Stimulated activated CD4-positive, alpha-beta T cell treated with anti-CD3 and anti-CD28 coated beads, Interleukin-1b, Interleukin-23, amount 100 ng/mL, for 24 hours (primary cell): ENCODE measurements at places on chromosomes 16 and 17.

DNA sequence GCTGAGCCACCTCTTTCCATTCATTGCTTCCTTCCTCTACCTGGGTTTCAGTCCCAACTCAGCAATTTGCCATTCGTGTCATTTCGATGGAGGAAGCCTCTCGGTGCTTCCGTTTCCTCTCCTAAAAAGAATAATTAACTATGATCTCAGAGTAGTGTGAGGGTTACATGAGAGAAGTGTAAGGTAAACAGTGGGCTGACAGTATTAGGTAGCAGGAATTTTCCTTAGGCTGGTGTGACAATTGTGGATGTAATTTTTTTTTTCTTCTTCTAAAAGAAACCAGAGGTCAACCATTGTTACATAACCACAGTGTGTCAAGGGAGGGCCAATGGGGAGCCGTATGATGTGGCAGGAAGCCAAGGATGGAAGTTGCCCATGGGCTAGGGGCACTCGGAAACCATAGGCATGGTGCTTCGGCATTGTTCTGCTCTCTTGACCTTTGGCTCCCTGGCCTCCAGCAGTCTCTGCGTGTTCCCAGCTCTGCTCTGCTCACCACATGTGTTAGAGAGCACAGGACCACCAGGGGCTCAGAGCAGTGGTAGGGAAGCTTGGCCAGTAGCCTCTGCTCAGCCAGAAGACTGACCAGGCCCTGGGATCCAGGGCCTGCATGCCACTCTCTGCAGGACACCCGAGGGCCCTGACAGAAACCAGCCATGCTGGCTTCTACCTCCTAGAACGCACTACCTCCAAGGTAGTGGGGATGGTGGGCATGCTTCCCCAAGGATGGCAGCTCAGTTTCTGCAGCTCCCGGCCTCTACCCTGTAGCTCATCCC, 2.0 kb upstream of the TOP2A start:
- no peak for DNase-seq

GRCh38 chr17:7440834-7441195, 1.5 kb downstream of the FGF11 start:
- DNase-seq: no peak

GRCh38 chr16:53282975-53283946, 151.0 kb upstream of the RBL2 start:
- DNase-seq: no peak

DNA sequence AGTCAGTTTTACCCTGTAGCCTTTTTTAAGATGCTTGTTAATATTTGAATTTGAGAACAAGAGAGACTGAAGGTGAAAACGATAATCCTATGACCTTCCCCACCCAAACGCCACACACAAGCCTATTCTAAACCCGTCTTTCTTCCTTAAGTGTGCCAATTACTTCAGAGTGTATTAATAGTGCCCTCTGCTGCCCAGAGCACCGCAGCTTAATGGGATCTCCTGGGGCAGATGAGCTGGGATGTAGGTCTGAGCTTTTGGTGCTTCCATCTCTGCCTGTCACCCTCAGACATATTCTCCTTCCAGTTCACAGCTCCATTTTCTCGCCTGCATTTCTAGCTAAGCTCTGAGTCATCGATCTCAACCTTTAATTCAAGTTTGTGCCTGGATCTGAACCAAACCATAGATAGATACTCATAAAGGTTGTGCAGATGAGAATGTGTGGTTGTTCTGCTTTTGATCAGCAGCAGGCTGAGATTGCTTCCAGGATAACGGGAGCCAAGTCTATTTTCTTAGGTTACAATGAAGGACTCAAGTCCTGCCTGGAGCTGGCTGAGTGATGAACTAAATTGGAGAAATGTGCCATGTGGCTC, 46.4 kb upstream of the CDH13 start:
- no peak for DNase-seq

DNA sequence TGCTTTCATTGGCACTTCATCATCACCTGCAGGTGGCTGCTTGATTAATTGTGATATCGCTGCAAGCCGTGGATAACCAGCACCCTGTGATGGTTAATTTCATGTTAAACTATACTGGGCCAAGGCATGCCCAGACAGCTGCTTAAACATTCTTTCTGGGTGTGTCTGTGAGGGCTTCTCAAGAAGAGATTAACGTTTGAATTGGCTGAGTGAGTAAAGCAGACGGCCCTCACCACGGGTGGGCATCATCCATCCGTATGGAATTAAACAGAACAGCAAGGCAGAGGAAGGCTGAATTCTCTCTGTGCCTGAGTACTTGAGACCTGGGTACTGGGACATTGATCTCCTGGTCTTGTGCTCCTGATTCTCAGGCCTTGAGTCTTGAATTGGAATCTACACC, 7.1 kb upstream of the ZNF213 start:
- no peak for DNase-seq

- DNase-seq: no peak
Measured at GRCh38 chr17:31580706-31581490, 189.4 kb downstream of the RAB11FIP4 start.

DNA sequence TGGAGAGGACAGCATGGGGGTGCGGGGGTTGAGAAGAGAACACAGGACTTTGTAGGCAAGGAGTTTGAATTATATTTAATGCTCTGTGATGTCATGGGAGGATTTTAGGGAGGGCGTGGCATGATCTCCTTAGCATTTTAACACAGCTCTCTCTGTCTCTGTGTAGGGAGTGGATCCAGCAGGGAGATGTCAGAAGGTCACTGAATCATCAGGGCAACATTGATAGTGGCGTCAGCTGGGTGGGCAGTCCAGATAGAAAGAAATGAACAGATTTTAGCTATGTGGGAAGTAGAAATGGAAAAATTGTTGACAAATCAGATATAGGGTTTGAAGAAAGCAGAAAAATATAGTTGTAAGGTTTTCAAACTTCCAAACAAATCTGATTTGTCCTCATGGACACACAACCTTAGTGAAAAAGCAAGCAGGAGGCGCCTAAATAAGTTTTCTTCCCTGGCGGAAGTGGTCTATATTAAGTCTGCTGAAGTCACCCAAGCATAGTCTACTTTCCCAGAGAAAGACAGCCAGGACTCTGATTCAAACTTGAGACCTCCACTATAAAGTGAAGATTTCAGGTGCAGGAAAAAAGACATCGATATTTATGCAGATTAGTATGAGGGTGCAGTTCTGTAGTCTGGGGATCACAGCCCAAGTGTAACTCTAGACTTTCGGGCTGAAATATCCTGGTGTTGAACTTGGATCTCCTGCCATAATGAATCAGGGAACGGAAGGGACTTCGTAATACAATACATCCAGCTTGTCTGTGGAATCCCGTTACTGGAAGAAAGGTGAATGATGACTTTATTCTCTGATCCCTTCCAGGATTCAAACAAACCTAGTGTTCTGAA, 10.1 kb upstream of the PCTP start:
- no peak for DNase-seq

GRCh38 chr17:58210922-58211321, 8.1 kb downstream of the MKS1 start:
- DNase-seq: no peak

DNA sequence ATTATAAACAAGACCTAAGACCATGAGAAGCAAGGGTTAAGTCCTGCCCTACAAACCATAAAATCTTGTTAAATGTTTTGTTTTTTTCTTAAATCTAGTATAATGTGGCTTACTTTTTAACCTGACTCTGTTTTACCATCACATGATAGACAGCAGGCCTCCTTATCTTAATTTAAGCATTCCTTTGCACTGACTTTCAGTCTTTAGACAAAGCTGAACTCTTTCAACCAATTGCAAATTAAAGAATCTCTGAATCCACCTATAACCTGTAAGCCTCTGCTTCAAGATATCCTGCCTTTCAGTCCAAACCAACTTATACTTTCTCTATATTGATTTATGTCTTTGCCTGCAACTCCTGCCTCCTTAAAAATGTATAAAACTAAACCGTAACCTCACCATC, 478.5 kb downstream of the GRIN2A start:
- no peak for DNase-seq

DNA sequence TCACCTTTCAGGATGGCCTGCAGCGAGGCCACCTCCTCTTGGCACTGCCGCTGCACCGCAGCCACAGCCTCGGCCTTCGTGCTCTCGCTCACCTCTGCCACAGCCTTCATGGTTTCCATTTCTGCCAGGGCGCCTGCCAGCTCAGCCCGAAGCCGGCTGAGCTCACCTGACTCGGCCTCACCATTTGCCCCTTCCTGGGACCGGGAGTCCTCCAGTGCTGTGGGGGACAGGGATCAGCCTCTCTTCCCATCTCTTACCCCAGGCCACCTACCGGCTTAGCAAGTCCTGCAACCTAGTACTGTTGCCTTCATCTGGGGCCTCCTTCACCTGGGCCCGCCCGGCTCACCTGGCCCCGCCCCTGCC, 658 bp downstream of the RABEP2 start:
- DNase-seq: no peak

DNA sequence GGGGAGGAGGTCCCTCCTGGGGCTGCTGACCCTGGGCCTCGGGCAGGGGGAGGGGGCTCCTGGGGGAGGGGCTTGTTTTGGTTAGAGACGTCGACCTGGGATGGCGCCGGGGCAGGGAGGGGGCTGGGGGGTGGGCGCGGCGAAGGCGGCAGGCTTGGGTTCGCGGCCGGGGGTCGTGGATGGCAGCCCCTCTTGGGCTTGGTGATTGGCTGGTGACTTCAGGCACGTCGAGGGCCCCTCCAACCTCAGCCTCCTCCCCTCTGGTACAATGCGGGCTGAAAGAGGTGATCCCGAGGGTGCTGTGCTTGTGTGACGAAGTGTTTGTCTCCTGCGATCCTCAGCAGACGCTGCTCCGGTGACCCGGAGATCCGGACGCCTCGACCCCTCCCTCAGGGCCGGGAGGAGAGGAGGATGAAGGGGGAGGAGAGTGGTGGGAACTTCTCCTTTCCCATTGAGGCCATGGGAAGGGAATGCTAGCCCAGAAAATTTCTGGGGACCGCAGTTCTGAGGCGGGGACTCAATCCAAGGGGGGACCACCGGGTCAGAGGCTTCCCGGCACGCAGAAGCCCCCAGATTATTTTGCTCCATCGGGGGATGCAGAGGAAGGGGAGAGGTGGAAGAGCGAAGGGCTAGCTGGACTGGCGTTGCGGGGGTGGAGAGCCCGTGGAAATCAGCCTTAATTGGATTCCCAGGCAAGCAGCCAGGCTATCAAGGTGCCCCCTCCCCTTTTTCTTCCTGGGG, 43.9 kb downstream of the RAI1 start:
- no peak for DNase-seq

- DNase-seq: no peak
Measured at GRCh38 chr17:20783091-20783490, 203.6 kb downstream of the CDRT15L2 start.

DNA sequence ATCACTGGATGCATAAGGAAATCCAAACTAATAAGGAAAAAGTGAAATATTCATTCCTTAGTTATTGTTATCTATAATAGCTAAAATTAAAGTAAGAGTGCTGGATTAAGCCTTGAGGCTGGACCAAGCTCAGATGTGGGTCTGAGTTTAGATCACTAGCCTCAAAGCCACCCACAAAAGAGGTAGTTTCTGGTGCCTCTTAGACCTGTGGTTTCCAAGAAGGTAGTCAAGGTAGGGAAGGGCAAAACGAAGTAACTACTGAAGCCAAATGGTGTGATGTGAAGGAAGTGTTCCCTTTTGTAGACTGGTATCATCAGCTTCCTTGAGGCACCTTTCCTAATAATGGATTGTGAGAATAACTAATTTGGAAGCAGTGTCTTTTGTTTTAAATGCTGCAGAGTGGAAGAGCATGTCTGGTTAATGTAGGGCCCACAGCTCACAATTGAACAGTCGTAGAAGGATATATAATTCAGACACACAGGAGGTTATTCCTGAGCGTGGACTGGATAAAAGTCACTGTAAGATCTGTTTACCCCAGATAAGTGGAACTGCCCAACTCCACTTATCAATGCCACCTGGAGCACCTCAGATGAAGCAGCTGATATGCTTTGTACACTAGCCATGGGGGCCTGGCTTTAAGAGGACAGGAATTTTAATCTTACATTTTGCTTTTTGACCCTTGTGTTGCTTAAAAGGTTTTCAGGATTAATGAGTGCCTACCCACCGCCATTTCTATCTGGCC, 31.7 kb upstream of the LCMT1 start:
- DNase-seq: no peak

DNA sequence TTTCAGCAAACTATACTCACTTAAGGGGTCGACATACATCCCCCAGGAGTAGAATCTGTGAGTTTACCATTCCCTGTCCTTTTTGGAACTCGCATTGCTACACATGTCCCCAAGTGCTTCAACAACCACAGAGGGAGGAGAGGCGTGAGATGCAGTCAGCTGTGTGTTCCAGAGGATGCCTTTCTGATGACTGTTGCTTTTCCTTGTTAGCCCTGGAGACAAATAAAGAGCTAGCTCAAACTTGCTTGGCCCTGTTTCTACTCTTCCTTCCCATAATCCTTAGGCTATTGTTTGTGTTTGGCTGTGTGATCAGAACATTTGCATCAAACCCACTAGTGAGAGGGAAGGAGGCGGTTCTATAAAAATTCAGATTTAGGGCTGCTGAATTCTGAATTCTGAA, 264.0 kb downstream of the ENGASE start:
- no peak for DNase-seq

DNA sequence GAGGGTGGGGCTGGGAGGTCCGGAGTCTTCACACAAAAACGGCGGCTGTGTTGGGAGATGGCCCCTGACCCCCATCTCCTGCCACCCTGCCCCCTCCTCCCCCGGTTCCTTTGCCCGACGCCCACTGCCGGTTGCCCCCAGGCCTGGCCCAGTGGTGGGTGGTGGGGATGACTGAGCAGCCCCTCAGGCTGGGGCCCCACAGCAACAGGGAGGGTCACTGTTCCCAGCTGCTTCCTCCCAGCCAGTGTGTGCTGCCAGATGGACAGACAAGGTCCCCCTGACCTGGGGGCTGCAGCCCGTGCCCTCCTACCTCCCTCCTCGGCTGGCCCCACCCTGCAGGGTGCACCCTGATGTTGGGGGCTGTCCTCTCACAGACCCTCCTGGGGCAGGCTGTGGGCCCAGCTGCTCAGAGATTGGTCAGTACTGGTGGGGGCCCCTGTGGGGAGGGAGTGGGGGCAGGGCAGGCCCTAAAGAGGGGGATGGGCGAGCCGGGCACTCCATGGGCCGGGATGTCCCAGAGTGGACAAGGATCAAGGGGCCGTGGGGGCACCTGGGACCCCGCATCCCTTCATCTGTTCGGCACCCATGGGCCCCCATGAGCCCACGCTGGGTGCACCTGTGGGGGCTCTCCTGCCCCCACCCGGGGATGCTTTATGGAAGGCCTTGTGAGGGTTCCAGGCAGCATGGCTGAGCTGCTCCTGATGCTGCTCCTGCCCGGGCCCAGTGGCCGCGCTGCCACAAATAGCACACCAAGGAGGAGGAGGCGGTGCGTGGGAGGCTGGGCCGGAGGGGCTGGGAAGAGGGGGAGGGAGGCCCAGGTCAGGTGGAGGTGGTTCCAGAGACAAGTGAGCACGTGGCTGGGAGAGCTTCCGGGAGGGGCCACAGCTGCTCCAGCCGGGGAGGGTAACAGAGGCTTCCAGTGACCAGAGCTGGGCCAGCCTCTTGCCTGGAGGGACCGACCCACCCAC, 5.1 kb downstream of the C1QTNF8 start:
- no peak for DNase-seq

DNA sequence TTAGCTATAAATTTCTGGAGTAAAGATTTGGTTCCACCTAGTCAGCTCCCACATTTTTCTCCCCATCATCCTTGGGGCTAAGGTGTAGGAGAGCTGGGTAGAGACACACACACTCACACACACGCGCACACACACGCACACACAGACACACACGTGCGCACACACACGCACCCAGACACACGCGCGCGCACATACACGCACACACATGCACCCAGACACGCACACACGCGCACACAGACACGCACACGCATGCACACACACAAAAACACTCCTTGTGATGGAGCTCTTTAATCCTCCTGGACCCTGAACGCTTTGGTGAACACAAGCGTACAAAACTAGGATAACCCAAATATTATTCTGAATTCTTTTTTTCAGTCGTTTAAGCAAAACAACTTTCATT, 253.6 kb downstream of the C16orf95 start:
- no peak for DNase-seq
